ENCODE measurements at places on chromosomes 12 and 14. TPM values are rescaled to one million over a fixed set of nuclear protein-coding genes. Genes with fewer than 3 reads are reported as not detected.

DNA sequence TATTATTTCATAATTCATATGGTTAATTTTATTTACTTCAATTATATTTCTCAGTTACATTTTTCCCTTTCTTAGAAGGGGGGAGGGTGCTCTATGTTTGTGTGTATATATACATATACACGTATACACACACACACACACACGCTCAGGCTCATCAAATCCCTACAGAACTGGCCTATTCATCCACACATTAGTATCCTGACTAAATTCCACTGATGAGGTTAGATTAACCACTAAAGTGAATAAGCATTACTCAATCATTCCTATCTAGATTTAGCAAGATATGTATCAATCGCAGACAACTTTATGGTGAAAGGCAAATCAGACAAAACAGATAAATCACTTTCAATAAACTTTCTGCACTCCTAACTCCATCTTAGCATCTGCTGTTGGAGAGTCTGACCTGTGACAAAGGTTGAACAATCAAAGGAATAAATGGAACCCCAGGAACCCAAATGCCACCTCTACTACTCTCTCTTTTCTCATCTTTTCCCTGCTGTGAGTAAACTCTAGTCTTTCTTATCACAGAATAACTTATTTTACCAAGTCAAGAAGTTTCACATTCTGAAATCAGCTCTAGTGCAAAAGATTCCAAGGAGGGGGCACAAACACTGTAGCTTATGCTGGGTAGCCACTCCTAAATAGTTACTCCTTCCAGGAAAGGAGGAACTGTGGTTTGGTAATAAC is 67.6 kb downstream of the RALGAPA1 start:
- DNase-seq, result no peak

GRCh38 chr12:16062611-16063010 is 151.5 kb downstream of the DERA start:
- DNase-seq, result no peak

GRCh38 chr12:113056631-113057488 is at the start of gene DTX1:
TSS of gene DTX1 (plus strand) at chr12:113056730. CDS start at chr12:113058193, 1,463 bp downstream.
- DNase-seq, result no peak

DNA sequence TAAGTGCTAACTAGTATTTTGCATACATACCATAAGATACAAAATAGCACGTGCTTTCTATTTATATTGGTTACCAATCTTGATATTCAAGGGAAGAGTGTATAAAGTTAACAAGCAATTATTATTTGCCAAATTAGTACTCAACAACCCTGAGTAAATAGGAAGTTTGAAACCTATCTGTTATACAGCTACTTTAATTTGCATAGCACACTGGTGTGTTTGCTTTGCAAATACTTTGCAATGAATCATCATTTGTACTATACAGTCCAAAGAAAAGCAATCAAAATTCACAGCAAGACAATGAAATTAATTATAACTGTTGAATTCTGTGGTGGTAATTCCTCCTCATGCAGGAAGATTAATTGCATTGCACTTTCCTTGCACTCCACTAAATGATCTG is 469.1 kb downstream of the PRKD1 start:
- no peak for DNase-seq

DNA sequence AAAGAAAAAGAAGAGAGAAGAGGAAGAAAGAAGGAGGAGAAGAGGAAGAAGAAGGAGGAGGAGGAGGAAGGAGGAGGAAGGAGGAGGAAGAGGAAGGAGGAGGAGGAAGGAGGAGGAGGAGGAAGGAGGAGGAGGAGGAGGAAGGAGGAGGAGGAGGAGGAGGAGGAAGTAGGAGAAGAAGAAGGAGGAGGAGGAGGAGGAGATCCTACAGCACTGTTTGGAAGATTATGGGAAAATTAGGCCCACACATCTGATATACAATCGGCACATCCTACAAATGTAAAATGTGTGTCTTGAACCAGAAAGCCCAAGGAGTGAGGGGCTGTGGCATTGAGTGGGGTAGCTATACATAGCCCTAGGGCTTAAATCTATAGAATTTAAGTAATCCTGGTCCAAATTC is 12.0 kb downstream of the BDKRB2 start:
- no peak for DNase-seq

DNA sequence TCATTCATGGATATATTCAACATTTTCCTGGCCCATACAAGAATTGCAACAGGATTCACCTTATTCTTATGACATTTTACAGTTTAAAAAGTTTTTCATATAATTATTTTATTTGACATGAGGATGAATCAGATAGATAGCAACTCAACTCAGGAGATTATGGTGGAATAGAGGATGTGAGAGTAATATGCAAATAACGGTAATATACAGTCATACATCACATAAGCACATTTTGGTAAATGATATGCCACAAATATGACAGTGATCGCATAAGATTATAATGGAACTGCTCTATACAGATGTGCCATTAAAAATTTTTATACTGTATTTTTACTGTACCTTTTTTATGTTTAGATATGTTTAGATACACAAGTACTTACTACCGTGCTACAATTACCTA is 24.1 kb upstream of the CRADD start:
- DNase-seq, result no peak

DNA sequence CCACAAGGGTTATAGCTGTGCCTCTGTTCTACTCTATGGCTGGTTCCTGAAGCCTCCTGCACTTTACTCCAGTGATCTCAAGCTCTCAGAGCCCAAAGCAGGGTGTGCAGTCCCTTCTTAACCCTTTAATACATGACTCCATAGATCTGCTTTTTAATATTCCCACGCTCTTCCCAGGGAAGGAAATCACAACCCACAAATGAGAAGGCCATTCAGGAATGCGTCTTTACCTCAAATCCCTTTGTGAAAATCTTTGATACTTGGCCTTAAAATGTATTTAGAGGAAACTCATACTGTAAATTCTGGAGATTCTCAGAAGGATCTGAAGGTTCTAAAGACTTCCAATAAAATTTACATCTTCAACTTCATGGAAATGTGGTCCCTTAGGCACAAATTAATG is 17.0 kb downstream of the NID2 start:
- no peak for DNase-seq

DNA sequence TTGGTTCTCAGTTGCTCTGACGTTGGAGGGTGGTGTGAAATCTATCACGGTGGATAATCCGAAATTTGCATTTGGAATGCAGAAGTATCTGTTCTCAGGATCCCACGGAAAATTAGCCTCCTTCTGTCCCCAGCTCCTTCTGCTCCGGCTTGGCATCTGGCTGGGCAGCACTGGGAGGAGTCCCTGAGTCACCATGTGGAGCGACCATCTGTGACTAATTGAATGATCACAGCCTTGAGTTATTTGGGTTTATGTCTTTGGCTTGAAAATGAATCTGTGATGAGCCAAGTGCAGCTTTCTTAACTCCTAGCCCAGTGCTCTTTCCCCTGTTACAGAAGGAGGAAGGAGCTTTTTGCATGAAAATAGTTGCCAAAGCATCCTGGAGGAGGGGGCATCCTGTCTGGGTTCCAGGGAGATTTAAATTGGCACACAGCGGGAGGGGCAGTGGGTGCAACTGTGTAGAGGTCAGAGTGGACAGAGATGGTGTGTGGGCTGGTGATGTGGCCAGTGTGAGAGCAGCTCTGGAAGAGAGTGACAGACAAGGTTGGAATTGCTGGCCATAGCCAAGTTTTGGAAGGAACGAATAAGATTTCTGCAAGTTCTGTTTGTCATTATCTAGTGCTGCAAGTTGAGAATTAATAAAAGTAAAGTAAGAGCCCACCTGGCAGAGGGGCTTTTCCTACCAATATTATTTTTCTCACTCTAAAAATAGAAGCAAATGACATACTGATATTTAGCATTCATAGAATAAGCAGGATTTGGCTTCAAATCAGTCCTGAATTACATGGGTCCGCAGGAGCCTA is 74.4 kb downstream of the SLC24A4 start:
- no peak for DNase-seq

DNA sequence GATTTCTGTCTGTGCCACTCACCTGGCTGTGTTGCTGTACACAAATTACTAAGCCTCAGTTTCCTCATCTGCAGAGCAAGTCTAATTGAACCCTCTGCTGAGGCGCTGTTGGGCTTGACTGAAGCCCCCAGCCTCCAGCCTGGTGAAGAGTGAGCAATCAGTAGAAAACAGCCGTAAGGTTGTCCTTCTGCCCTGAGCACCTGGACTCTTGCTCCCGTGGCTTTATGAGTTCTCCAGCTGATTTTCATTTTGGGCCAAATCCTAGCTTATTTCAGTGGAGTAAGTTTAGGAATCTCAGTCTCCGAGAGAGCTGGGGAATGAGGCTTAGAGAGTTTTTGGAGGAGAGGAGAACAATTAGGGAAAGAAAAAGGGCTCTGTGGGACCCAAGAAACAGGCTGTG is 133.9 kb upstream of the EVL start:
- DNase-seq, result no peak

- DNase-seq, result no peak
Measured at GRCh38 chr12:15883536-15883935, 1.3 kb downstream of the STRAP start.

DNA sequence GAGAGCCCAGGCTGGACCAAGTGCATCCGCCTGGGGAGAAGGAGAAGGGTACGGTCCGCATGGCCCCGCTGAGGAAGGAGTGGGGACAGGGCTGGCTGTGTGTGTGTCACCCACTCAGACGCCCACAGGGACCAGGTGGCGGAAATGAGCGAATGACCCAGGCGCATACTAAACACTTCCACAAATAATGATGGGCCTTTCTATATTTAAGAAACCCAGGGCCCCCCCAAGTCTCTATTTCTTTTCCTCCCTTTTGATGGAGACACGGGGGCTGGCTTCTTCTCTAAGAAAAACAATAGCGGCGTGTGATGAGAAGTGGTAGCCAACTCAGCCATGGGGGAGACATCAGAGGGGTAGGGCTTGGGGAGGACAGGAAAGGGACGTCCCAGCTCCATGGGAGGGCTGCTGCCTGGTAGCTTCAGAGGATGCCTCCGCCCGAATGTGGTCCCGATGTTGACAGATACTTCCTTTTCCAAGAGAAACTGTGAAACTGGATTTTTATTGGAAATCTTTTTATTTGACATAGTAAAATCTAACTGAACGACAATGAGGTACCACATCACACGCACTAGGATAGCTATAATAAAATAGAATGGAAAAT is 6.3 kb upstream of the MAP1LC3B2 start:
- DNase-seq, result no peak

DNA sequence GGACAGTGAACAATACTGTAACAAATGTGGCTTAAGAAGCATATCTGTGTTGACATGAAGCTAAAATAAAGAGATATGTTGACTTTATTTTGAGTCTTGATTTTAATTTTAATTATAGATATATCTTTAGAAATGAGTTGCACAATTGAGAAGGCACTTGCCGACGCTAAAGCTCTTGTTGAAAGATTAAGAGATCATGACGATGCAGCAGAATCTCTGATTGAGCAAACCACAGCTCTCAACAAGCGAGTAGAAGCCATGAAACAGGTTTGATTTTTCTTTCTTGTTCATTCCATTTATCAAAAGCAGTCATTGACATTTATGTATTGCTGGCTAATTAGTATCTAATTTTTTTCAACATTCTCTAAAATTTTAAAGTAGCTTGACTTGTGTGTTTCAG is 15.8 kb downstream of the FGFR1OP2 start:
- DNase-seq, result no peak

- DNase-seq, result no peak
Measured at GRCh38 chr12:58775396-58775795, 144.9 kb downstream of the LRIG3 start.

- DNase-seq, result no peak
Measured at GRCh38 chr14:59986556-59987059, 66.7 kb downstream of the LRRC9 start.

DNA sequence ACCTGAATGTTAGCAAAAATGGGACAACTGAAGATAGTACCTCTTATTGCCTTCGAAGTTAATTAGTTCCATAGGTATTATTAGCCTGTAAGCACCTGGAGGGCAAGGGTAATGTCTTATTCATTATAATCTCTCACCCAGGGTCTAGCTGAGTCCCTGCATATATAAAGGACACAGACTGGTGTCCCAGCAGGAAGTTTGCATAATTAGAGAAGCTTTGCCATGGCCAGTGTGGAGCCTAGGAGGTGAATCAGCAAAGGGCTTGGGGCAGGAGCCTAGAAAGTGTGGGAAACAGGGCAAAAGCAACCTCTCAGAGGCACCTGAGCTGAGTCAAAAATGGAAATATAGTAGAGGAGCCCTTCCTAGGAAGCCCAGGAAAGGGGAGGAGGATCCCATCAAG is 120.4 kb downstream of the NEDD1 start:
- DNase-seq, result no peak

GRCh38 chr14:75003250-75004027 is 718 bp downstream of the EIF2B2 start:
- DNase-seq, result peak; percentile 7

DNA sequence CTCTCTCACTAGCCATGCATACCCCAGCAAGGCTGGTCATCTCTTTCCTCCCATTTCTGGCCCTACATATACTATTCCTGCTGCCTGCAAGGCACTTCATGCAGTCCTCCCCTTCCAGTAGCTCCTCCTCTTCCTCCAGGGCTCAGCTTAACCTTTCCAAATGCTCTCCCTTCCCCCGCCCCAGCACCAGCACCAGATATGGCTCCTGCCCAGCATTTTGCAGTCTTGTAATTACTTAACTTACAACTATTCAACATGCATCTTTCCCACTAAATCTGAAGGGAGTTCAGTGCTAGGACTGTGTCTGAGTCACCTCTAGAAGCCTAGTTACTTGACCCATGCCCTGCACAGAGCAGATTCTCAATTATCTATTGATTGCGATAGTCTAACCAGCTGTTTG is 1.8 kb upstream of the FBXO21 start:
- no peak for DNase-seq

DNA sequence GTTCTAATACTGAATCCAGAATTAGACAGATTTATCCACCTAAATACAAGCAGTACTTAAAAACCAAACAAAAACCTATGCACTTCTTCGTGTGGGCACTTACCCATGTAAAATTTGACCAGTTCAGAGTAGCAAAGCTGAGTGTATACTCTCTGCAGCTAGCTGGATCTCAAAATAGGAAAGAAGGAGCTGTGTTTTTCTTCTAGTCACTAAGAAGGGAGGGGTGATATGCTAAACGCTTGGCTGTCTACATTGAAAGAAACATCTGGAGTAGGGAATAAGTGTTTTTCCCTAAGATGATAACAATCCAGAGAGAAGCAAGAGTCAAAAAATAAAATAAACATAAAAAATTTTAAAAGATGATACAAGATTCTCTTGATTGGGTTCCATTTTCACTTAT is 20.0 kb downstream of the RBMS2 start:
- no peak for DNase-seq

- DNase-seq, result no peak
Measured at GRCh38 chr14:50040895-50041465, 75.4 kb downstream of the VCPKMT start.

- no peak for DNase-seq
Measured at GRCh38 chr14:84064316-84065125, 1465.4 kb upstream of the FLRT2 start.

GRCh38 chr12:69698769-69699540 is at the start of gene BEST3:
TSS of gene BEST3 (minus strand) at chr12:69699303. CDS start at chr12:69697798, 1,505 bp downstream.
- no peak for DNase-seq

RIPK3 gene
- 2.6 TPM for total RNA-seq

GZMB gene
- total RNA-seq, result not detected

RNFT2 gene
- total RNA-seq, result 20.0 TPM

PMCH gene
- total RNA-seq, result not detected

DIO3 gene
- total RNA-seq, result 6.1 TPM

GOLT1B gene
- 32.4 TPM for total RNA-seq

CCDC175 gene
- total RNA-seq, result not detected

SYT1 gene
- total RNA-seq, result 13.0 TPM

All from endothelial cell (in vitro differentiated cells).